ENCODE measurements at places on chromosomes 7 and 10.

DNA sequence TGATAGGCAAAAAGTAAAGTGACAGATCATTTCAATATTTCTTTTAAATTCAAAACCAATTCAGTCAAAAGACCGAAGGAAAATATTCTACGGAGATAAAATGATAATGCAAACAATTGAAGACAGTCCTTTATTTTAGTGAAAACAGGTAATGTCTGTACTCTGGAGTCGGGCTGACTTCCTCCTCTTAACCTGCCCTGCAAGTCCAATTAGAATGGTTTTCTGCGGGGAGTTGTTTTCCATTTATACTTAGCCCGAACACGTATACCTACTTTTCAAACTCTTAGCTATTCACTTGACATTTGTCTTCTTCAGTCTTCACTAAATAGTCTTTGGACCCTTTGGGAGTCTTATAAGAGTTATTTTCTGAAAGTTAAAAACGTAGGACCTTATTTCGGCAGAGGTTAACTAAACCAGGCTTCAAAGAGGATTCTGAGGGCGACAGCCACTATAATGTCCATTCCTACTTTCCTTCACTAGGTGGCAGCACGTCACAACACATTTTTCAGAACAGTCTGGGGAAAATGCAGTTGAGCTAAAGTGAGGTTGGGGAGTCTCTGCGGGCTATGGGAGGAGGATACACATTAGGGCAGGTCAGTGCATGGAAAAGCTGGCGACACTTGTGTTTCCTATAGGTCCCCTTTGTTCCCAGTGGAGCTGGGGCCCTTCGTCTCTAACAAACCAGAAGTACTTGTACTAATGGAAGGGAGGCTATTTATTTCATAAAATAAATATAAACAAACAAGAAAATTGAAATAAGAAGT, 472.0 kb downstream of the KCNMA1 start:
- peak; percentile 76 for DNase-seq

DNA sequence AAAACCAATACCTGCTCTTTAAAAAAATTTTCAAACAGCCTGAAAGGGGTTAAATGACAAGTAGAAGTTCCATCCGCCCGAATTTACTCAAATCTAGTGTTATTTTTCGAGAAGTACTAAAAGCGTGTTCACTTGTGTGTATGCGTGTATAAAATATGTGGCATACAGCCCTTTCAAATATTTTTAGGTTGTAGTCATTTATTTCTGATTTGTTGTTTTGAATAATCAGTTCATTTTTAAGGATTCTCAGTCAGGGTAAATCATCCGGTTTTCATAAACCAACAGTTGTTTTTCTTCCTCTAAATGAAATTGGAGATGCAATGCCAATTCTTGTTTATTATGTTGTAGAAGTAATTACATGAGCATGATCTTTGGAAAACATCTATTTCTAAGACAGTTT, 6.9 kb upstream of the SUN1 start:
- DNase-seq: no peak

- DNase-seq: no peak
Measured at GRCh38 chr7:50349963-50350944, 45.7 kb downstream of the IKZF1 start.

GRCh38 chr10:23676296-23676695, 237.4 kb downstream of the OTUD1 start:
- no peak for DNase-seq

DNA sequence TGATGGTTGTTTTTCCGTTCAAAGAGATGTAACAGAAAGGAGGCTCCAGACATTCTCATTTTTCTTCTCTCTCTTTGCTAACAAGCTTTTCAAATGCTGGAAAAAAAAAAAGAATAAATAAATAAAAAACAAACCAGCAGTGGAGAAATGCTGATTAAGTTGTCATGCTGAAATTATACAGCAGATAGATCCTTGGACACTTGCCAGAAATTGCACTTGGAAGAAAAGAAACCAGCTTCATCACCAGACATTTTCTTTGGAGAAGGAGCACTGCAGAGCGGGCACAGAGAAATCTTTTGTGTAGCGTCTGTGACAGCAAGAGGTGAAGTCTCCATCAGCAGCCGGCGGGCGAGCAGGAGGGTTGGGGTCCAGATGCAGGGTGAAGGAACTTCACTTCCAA, 55.8 kb downstream of the CLRN3 start:
- no peak for DNase-seq

DNA sequence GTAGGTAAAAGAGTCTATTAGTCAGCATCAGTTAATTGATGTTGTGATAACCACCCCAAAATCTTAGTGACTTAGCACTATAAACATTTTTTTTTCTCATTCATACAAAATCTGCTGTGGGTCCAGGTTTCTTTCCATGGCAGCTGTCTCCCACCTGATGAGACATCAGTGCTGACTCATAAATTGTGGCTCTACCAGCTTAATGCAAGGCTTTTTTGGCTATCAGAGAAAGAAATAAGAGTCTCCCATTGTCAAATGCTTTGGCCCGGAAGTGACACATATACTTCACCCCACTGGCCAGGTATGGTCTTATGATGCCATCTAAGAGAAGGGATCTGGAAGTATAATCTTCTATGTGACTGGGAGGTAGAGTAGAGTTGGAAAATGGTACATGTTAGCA, 14.5 kb downstream of the DNAJB9 start:
- DNase-seq: no peak

DNA sequence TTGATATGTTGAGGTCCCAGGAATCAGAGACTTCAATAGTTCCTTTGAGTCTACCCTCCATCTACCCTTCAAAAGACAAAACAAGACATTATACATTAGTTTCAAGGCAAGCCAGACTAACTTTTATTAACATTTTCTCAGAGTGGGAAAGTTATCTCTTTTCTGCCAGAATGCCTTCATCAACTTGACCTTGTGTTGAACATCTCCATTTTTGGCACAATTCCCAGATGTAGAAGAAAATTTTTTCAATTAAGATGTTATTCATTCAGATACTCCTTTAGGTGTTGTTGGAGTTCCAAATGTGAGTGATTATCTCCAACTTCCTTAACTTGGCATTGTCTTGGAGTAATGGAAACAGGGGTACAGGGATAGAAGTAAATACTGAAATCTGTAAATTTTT, 59.1 kb downstream of the NRF1 start:
- DNase-seq: no peak

GRCh38 chr7:135901585-135902540, 75.3 kb downstream of the MTPN start:
- DNase-seq: no peak

DNA sequence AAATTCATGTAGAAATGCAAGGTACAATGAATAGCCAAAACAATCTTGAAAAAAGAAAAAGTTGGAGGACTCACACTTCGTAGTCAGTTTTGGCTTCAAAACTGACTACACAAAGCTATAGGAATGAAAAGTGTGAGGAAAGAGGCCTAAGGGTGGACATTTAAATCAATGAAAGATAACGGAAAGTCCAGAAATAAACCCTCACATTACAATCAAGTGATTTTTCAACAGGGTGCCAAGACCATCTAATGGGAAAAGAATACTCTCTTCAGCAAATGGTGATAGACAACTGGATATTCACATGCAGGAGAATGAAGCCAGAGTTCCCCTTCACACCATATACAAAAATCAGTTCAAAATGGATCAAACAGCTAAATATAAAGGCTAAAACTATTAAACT, 106.8 kb downstream of the SRPK2 start:
- no peak for DNase-seq

GRCh38 chr10:121276046-121276445, 322.2 kb downstream of the FGFR2 start:
- DNase-seq: no peak

GRCh38 chr7:80847895-80848294, 71.0 kb downstream of the SEMA3C start:
- DNase-seq: no peak

- no peak for DNase-seq
Measured at GRCh38 chr10:63573068-63573697, 52.0 kb downstream of the REEP3 start.

- no peak for DNase-seq
Measured at GRCh38 chr10:44774676-44775401, 136.3 kb upstream of the TMEM72 start.

DNA sequence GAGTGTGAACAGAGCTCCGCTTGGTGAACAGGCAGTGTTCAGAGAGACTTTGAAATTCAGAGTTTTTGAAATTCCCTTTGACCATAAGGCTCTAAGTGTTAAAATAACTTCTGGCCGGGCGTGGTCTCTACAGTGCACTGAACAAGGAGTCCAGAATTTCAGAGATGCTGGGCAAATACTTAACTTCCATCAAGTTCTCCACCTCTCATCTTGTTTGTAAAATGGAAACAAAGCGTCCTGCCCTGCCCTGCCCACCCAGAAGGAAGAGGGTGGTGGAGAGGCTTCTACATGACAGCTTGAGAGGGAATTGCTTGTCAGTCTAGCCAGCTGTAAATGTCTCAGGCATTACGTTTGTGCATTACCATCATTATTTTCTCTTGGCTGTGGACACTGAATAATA, 102.6 kb downstream of the RGS10 start:
- DNase-seq: no peak

GRCh38 chr7:19351341-19352304, 206.4 kb upstream of the FERD3L start:
- DNase-seq: no peak

DNA sequence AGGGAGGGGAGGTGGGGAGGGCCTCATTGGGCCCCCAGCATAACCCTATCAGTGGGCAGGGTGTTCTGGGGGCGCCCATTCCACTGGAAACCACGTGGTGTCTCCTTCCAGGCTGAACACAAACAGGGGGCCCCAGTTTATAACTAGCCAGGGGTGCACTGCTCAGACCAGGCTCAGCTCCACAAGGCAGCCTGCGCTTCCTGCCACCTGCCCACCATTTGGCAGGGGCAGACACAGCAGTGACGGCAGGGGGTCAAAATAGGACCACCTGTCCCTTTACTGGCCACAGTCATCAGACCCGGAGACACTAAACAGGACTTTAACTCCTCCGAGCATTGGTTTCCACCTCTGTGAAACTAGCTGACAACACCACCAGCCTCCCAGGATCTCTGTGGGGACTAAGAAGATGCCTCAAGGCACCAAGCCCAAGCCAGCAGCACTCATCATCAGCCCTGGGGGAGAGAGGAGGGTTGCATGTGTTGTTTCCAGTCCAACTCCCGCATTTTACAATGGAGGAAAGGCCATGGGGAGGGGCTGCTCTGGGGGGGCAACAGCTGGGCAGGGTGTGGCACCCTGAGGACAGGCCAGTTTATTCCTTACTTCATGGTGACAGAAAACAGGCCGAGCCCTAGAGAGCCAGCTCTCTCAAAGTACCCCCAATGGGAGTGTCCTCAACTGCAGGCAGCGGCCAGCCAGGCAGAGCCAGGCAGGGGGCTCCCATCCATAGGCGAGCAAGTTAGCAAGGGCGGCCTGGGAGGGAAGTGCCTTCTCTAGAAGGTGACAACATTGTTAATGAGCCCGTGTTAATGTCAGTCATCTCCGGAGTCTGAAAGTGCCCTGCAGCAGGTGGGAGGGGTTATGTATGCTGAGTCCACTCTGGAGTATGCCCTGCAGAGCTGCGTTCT, 127.6 kb downstream of the TNS3 start:
- no peak for DNase-seq

- no peak for DNase-seq
Measured at GRCh38 chr10:128031216-128031615, 95.0 kb downstream of the MKI67 start.

DNA sequence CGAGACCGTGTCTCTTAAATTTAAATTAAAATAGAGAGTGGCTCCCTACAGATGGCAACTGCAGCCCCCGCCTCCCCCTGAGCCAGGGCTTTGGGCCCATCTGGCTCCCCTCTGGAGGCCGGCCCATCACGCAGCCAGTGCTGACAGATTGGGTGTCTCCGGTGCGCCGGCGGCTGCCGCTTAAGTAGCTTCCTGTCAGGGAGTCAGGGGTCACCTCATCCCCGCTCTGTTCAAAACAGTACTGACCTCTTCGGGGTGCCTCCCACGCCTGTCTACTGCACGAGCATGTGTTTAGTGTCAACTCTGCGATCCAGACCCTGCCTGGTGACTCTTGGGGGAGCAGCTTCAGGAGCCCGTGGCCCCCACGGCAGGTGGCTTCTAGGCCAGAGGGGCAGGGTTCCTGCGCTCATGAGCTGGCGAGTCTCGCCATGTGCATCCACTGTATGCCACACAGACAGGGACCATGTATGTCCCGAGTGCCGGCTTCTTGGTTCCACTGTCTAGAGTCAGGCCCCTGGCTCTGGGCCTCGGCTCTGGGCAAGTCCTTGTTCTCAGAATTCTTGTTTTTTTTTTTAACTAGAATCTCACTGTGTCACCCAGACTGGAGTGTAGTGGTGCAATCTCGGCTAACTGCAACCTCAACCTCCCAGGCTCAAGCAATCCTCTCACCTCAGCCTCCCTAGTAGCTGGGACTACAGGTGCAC, 36.1 kb downstream of the KCTD7 start:
- no peak for DNase-seq

DNA sequence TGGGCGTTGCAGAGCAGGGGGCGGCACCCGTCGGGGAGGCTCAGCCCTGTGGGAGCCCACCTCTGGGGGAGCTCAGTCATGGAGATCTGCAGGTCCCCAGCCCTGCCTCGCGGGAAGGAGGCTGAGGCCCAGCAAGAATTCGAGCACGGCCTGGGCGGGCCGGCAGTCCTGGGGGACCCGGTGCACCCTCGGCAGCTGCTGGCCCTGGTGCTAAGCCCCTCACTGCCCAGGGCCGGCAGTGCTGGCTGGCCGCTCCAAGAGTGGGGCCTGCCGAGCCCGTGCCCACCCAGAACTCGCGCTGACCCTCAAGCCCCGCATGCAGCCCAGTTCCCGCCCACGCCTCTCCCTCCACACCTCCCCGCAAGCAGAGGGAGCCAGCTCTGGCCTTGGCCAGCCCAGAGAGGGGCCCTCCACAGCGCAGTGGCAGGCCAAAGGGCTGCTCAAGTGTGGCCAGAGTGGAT, 76.2 kb downstream of the TMEM26 start:
- no peak for DNase-seq

DNA sequence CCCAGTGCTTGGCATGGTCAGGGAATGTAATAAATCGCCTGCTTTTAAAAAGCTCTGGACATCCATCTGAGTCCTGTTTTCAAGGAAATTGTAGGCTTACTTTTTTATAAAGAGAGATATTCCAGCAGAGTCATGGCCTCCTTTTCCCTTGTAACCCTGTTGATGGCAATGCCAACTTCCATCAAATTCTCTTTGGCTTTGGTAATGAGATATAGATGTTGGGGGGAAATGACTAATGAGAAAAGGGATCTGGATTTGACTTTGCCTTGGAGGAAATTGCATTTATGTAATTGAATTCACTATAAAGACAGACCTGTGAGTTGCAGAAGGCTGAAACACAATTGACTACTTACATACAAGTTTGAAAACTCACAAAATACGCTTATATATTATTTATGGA, 347.5 kb downstream of the GPR158 start:
- peak; percentile 82 for DNase-seq

DNA sequence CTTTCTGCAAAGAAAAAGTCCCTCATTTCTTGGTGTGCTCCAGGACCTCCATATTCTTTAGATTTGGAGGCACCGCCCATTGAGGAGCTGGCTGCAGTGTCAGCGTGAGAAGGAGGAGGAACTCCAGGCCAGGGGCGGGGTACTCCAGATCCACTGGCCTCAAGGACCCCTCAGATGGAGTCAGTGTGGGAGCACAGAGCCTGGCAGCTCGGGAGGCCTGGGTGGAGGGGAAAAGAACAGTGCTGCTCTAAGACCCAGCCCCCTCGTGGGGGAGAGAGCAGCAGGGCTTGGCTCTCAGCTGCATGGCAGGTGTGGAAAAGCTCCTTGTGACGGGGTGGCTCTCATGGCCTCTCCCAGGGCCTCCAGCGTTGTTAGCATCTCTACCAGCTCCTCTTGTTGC, 70.5 kb downstream of the ITGB1 start:
- DNase-seq: no peak

Measured in SK-N-DZ (cell line).